ENCODE measurements at places on chromosomes 13 and 19. TPM values are rescaled to one million over a fixed set of nuclear protein-coding genes. Genes with fewer than 3 reads are reported as not detected.

The ZNF813 gene
- total RNA-seq: 5.2 TPM

The CEACAM16 gene
- total RNA-seq: 0.20 TPM

- no peak for DNase-seq
Measured at GRCh38 chr13:47299304-47299703, 402.5 kb upstream of the HTR2A start.

DNA sequence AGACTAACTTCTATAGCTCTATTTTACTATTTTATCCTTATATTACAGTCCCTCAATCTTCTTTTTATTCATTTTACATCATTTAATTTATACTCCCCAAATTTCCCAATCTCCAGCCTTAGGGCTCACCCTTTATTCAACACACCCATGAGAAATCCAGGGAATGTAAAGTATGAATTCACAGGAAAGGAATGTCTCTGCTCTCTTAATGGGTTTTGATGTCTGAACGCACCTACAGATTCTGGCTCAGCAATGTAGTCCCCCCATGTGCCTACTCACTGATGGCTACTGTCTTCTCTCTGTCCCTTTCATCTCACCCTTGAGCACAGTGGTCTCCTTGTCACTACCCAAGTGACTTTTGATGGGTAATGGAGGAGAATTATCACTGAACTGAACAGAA, 32.8 kb downstream of the TNFSF13B start:
- no peak for DNase-seq

The ZNF208 gene
- total RNA-seq: 3.0 TPM

DNA sequence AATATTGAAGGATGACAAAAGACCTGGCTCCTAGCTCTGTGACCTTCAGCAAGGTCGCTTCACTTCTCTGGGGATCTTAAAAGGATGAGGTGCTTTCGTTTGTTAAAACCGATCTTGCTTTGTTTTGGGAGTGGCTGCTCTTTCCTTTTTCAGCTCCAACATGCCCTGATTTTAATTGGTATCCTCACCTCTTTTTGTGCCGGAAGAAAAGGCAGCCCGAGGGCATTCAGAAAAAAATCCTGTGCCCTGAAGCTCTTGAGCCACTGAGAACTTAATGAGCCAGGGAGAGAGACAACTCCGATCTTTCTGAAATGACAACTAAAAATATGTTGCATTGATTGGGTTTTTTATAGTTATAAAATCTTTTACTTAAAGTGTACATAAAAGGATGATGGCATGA, 19.4 kb downstream of the CLDN10 start:
- no peak for DNase-seq

- DNase-seq: peak; percentile 62
Measured at GRCh38 chr13:110137680-110138009, 169.3 kb downstream of the COL4A1 start.

GRCh38 chr13:29733147-29733611, 117.2 kb downstream of the UBL3 start:
- no peak for DNase-seq

DNA sequence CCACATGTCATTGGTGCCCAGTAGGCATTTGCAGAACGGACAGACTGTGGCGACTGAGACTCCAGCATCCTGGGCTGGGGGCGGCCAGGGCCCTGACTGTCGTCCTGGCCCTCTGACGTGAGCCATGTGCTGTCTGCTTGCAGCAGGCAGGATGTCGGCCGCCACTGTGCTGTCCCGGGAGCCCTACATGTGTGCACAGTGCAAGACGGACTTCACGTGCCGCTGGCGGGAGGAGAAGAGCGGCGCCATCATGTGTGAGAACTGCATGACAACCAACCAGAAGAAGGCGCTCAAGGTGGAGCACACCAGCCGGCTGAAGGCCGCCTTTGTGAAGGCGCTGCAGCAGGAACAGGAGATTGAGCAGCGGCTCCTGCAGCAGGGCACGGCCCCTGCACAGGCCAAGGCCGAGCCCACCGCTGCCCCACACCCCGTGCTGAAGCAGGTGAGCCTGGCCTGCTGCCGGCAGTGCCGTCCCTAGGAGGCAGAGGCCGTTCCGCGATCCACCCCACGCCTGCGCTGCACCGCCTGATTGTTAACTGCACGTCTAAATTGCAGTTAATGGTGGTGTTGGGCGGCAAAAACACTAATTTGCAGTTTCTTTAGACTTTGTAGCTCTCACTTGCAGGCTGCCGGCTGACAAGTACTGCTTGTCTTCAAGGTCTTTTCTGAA, 14.2 kb downstream of the TSSK6 start:
- no peak for DNase-seq

The CPAMD8 gene
- total RNA-seq: 13.1 TPM

- no peak for DNase-seq
Measured at GRCh38 chr13:33172400-33172799, 113.2 kb downstream of the STARD13 start.

DNA sequence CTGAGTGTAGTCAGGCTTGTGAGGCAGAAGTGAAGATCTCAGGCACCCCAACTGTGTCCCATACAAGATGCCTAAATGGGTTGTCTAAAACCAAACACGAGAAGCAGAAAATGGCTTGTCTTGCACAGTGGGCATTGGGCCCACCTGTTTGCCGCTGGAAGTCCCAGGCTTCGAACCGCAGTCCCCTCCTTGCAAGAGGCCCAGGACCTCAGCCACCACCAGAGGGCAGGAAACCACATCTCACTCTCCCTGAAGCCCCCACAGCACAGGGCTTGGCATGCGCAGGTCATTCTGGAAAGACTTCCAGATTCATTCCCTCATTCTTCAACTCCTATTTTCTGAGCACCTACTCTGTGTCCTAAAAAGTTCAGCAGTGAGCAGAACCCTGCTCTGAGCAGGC, 973.7 kb downstream of the UQCRFS1 start:
- DNase-seq: no peak

DNA sequence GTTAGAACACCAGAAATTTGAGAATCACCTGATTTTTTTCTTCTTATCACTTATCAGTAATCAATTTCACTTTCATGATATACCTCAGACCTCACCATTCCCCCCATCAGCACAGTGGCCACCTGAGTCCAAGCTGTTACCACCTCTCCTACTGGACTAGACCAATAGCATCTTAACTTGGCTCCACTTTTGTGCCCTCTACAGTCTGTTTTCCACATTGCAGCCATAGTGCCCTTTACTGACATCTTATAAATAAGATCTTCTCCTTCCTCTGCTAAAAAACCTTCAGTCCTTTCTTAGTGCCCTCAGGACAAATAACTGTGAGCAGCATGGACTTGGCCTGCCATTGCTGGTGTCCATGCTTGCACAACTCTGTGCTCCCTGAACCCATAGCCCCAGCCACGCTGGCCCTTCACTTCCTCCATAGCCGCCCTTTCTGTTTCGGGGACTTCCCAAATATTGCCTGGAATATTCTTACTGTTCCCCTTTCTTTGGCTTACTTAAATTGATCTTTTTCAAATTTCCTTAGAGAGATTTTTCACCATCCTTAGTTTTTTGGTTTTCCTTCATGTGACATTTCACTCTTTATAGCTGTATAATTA, 380.8 kb downstream of the LMO7 start:
- DNase-seq: no peak

DNA sequence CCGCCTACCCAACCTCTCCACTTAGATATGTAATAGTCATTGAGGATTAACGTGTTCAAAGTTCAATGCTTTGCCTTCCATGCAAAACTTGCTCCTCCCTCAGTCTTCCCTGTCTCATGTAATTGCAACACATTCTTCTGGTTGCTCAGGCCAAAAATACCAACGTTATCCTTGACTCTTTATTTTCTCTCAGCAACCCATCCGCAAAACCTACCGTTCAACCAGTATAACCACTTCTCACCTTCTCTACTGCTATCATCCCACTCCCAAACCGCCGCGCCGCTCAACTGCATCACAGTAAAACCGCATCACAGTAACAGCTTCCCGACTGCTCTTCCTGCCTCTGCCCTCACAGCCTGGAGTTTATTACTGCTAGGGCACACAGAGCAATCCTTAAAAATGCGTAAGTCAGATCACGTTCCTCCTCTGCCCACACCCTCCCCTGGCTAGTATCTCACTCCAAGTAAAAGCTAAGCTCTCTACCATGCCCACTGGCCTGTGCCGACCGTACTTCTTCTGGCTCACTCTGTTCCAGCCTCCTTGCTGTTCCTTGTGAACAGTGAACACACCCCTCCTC, 8.2 kb downstream of the MTIF3 start:
- no peak for DNase-seq

DNA sequence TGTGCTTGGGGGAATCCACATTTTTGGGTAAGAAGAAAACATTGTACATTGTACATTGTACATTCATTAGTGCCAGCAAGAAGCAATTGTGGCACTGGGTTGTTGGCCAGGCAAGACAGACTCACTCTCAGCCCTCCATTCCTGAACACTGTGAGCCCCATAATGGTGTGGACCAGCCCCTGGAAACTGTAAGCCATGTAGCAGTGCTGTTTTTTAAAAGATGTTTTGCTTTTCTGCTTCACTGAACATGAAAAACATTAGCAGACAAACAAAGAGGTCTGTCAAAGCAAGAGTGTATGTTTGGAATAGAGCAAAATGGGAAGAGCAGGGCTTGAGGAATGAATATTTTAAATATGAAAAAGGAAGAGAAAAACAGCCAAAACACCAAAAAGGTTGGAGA, 39.1 kb upstream of the IL17D start:
- no peak for DNase-seq

DNA sequence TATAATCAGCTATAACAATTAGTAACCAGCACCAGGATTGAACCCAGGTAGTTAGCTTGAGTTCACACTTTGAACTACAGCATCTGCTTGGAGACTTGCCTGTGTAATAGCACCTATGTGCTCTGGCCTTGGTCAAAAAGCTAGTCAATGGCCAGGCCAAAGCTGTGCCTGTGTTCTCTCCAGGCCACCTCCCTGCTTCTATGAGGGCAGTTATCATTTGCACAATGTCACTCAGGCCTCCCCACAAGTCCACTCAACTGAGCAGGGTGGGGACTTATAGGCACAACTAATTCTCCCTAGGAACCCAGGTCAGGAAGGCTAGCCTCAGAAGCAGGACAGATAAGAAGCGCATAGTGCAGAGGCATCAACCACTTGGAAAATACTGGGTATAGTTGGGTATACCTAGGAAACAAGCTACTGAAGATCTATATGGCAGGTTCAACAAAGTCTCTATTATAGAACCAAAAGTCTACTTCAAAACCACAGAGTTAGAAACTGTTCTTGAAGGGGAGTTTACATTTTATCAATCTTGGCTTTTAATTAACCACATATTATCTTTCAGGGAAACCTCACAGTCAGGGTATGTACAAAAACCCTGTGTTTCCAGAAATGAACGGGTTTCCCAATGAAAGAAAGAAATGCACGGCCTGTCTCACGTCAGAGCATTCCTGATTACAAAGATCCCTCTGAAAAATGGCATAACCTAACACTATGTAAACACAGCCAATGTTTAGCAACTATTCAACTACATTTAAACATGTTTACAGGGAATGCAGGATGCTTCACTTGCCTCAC, 140.9 kb downstream of the ABCC4 start:
- no peak for DNase-seq

DNA sequence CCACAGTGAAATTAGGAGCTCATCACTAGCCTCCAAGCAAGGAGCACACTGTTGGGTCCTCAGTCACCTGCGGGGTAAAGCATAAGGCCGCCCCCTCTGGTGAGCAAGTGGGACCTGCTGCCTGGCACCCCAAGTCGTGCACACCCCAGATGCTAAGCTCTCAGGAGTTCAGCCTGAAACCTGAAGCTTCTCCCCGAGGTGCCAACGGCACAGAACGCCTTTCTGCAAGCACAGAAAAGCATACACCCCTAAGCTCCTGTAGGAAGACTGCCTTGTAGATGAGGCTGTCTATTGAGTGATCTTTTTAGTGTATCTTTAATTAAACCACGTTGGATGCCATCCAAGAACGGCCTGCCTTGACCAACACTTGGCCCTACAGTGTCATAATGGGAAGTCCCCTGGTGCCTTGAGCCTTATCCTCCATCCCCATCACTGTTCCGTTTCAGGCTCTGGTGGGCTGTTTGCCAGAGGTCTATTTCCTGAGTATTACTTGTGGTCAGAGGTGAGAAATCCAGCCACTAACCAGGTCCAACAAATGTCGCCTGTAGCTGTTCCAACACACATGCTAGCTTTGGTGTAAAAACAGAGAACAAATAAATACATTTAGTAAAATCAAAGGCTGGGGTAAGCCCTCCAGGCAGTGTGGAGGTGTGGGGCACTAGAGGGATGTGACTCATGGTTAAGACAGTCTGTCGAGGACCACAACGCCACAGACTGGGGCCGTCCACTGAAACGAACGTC, 44.8 kb downstream of the C13orf42 start:
- DNase-seq: no peak

The EPSTI1 gene
- total RNA-seq: 21.1 TPM

The MBD3L3 gene
- not detected for total RNA-seq

GRCh38 chr13:24306632-24307031, 2.7 kb upstream of the C1QTNF9 start:
- DNase-seq: no peak

DNA sequence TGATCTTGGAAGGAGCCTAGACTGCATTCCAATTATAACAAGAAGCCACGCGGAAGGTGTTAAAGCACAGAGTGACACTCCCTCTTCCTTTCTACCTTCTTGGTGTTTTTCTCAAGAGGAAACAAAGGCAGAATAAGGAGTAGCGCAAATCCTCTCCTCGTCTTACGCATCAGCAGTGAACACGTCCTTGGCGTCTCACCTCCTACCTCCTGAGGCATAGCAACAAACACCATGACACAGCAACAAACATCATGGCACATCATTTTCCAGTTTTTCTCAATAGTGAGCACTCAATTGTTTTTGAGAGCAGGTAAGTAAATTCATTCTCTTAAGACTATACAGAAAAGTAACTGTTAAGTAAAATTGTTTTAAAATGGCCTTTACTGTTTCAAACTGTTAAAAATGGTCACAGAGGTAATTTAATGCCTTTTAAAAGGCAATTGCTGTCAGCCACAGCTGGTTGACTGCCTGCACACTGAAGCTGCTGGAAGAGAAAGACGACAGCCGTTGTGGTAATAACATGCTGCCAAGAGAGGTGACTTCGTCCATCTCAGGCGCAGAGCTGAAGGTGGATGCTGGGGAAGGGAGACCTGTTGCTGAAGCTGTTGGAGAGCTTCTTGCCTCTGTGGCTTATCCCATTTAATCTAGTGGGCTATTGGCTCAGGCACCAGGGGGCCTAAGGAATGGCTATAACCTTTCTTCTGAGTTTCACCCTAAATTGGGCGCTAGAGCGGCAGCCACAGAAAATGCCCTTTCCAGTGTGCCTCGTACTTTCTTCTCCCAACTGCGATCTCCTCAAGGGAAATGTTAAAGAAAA, 703.7 kb downstream of the UQCRFS1 start:
- DNase-seq: no peak

- DNase-seq: peak; percentile 43
Measured at GRCh38 chr19:44050740-44051649, 841 bp upstream of the ZNF223 start.

- no peak for DNase-seq
Measured at GRCh38 chr13:107291875-107292274, 723.9 kb upstream of the ARGLU1 start.

DNA sequence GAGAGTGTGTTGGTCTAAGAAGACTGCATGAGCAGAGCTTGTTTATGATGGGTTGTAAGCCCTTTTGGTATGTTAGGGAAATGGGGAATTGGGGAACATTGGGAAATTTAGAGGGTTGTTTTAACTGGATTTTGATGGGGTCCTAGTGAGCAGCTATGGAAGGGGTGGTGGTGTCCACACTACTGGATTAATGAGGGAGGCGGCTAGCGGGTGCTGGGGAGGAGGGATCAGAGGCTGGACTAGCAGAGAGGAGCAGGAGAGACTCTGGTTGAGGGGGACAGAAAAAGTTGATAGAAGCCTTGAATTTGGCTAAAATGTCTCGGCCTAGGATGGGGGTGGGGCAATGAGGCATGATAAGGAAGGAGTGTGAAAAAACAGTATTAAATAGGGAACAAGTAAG, 1369.1 kb downstream of the UQCRFS1 start:
- DNase-seq: no peak

GRCh38 chr19:18429717-18430416, 8.1 kb downstream of the ISYNA1 start:
- no peak for DNase-seq

The KRTDAP gene
- total RNA-seq: not detected
